ENCODE measurements at places on chromosomes 16 and 17. TPM values are rescaled to one million over a fixed set of nuclear protein-coding genes. Genes with fewer than 3 reads are reported as not detected.

DHX58 gene
- total RNA-seq = 9.8 TPM

GLP2R gene
- 15.4 TPM for total RNA-seq

AKAP10 gene
- 24.6 TPM for total RNA-seq

ZNF597 gene
- 1.6 TPM for total RNA-seq

CKLF gene
- 35.7 TPM for total RNA-seq

RAD51C gene
- total RNA-seq = 24.5 TPM

TBC1D3K gene
- not detected for total RNA-seq

- no peak overlapping the region for H3K4me3 ChIP-seq
- no peak overlapping the region for H3K27ac ChIP-seq
- H3K36me3 ChIP-seq = peaks cover 27% of the 10 kb centered on the region
- H3K27me3 ChIP-seq = no peaks in the 10 kb centered on the region
Observed at GRCh38 chr17:81995463-81996231, 18.2 kb downstream of the ASPSCR1 start.

GRCh38 chr17:70668276-70668937, 499.1 kb downstream of the KCNJ2 start:
- no peaks in the 10 kb centered on the region for H3K4me1 ChIP-seq
- no peak for DNase-seq
- no peak overlapping the region for H3K27ac ChIP-seq
- no peak overlapping the region for H3K4me3 ChIP-seq
- no peaks in the 10 kb centered on the region for H3K36me3 ChIP-seq

- peaks cover 50% of the 10 kb centered on the region for H3K27me3 ChIP-seq
- H3K4me3 ChIP-seq = no peak overlapping the region
- H3K4me1 ChIP-seq = no peaks in the 10 kb centered on the region
- H3K27ac ChIP-seq = no peak overlapping the region
- no peaks in the 10 kb centered on the region for H3K36me3 ChIP-seq
Observed at GRCh38 chr17:49038544-49038943, 41.4 kb downstream of the IGF2BP1 start.

- DNase-seq = peak; percentile 37
- no peaks in the 10 kb centered on the region for H3K27me3 ChIP-seq
- H3K4me1 ChIP-seq = peaks cover 8% of the 10 kb centered on the region
- no peak overlapping the region for H3K4me3 ChIP-seq
Observed at GRCh38 chr16:15507301-15507958, 73.0 kb downstream of the BMERB1 start.

- no peak overlapping the region for H3K27ac ChIP-seq
- peak; percentile 92 for DNase-seq
- H3K36me3 ChIP-seq = no peaks in the 10 kb centered on the region
- H3K27me3 ChIP-seq = no peaks in the 10 kb centered on the region
Observed at GRCh38 chr17:17919169-17920107, 52.8 kb downstream of the TOM1L2 start.

GRCh38 chr17:2391597-2392251, 9.1 kb downstream of the MNT start:
- peaks cover 23% of the 10 kb centered on the region for H3K36me3 ChIP-seq
- DNase-seq = no peak
- peak overlapping the region; percentile 72 for H3K4me3 ChIP-seq
- H3K4me1 ChIP-seq = peaks cover 74% of the 10 kb centered on the region
- peak overlapping the region; percentile 100 for H3K27ac ChIP-seq

- no peak overlapping the region for H3K4me3 ChIP-seq
- no peaks in the 10 kb centered on the region for H3K27me3 ChIP-seq
- H3K4me1 ChIP-seq = peaks cover 23% of the 10 kb centered on the region
Observed at GRCh38 chr17:61249649-61250299, 149.9 kb upstream of the TBX2 start.

GRCh38 chr17:50212121-50212843, 10.9 kb upstream of the COL1A1 start:
- no peaks in the 10 kb centered on the region for H3K36me3 ChIP-seq
- peaks cover 67% of the 10 kb centered on the region for H3K4me1 ChIP-seq
- no peak overlapping the region for H3K4me3 ChIP-seq
- peaks cover 4% of the 10 kb centered on the region for H3K27me3 ChIP-seq

GRCh38 chr16:79451196-79451816, 149.2 kb downstream of the MAF start:
- H3K36me3 ChIP-seq = no peaks in the 10 kb centered on the region
- peaks cover 6% of the 10 kb centered on the region for H3K4me1 ChIP-seq
- no peak overlapping the region for H3K27ac ChIP-seq
- H3K27me3 ChIP-seq = no peaks in the 10 kb centered on the region
- peak; percentile 22 for DNase-seq

DNA sequence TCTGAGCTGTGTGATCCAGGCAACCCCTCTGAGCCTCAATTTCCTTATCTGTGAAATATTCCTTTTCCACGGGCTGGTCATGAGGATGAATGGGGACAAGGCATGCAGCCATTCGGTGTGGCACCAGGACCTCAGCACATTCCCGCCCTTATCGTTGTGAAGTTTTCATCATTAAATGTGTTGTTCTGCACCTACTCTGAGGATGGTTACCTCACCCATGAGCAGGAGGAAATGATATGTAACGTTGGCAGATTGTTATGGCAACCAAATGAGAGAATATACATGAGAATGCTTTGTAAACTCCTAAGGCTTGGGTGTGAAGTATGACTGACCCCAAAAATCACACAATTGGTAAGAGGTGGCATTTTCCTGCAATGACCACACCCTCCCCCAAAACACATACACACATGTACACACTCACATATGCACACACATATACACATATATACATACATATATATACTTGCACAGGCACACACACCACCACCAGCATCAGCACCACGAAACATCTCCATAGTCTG, 39.5 kb downstream of the SMARCE1 start:
- H3K4me3 ChIP-seq = no peak overlapping the region
- no peaks in the 10 kb centered on the region for H3K36me3 ChIP-seq
- H3K27me3 ChIP-seq = no peaks in the 10 kb centered on the region
- H3K27ac ChIP-seq = no peak overlapping the region
- H3K4me1 ChIP-seq = no peaks in the 10 kb centered on the region

- H3K4me3 ChIP-seq = no peak overlapping the region
- no peak for DNase-seq
- H3K4me1 ChIP-seq = peaks cover 7% of the 10 kb centered on the region
- H3K27ac ChIP-seq = no peak overlapping the region
- H3K27me3 ChIP-seq = no peaks in the 10 kb centered on the region
Observed at GRCh38 chr16:84673561-84673960, 25.2 kb downstream of the KLHL36 start.

Data from stomach (tissue), 19 donors.